ENCODE measurements at places on chromosomes 3 and 15. TPM values are rescaled to one million over a fixed set of nuclear protein-coding genes. Genes with fewer than 3 reads are reported as not detected.

DNA sequence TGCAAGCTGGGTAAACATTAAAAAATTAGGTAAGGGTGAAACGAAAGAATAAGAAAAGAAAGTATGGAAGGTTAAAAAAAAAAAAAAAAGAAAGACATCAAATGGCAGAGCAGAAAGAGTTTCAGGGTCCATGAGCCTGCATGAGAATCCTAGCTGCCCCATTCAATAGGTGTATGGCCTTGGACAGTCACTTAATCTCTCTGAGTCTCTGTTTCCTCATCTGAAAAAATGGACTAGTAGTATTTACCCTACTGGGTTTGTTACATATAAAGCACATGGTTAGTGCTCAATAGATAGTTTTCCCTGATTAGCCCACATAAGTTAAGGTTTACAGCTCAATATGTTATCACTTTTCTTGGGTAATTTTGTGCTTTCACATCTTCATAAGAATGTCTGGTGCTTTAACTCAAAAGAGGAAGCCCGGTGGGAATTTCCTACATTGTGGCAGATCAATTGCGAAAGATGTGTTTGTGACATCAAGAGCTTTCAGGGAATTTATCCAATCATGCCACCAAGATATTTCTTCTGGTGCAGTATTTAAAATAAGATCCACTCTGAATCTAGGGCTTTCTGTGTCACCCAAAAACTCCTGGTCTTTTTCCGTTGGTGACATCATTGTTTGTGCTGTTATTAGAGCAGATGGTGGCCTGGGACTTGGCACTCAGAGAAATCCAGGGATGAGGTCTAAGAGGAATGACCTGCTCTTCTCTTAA, 57.2 kb upstream of the UBE2E1 start:
- peaks cover 15% of the 10 kb centered on the region for H3K4me1 ChIP-seq
- no peak for DNase-seq
- no peaks in the 10 kb centered on the region for H3K36me3 ChIP-seq
- H3K27me3 ChIP-seq, result no peaks in the 10 kb centered on the region

GRCh38 chr3:55164876-55165275, 237.0 kb upstream of the LRTM1 start:
- DNase-seq, result no peak
- H3K4me1 ChIP-seq, result peaks cover 3% of the 10 kb centered on the region
- H3K27ac ChIP-seq, result no peak overlapping the region
- no peaks in the 10 kb centered on the region for H3K27me3 ChIP-seq
- no peak overlapping the region for H3K4me3 ChIP-seq
- no peaks in the 10 kb centered on the region for H3K36me3 ChIP-seq

GRCh38 chr3:39327746-39328349, 1.7 kb upstream of the CCR8 start:
- no peaks in the 10 kb centered on the region for H3K4me1 ChIP-seq
- no peak overlapping the region for H3K27ac ChIP-seq
- DNase-seq, result no peak
- no peaks in the 10 kb centered on the region for H3K36me3 ChIP-seq

DNA sequence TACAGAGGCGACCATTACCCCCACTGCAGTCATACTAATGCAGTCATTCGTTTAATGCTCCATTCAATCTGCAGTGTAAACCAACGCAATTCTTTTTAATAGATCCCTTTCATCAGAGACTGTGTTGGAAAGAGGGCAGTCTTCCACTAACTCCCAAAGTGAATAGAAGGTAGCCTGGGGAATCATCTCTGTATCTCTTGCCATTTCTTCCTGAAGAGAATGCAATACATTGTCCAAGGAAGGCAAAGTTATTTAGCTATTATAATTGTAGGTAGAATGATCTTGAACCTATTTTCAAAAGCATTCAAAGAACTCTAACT, 1.3 kb upstream of the SLITRK3 start:
- H3K27ac ChIP-seq, result no peak overlapping the region
- H3K27me3 ChIP-seq, result peaks cover 58% of the 10 kb centered on the region
- H3K4me3 ChIP-seq, result no peak overlapping the region
- H3K36me3 ChIP-seq, result no peaks in the 10 kb centered on the region

DNA sequence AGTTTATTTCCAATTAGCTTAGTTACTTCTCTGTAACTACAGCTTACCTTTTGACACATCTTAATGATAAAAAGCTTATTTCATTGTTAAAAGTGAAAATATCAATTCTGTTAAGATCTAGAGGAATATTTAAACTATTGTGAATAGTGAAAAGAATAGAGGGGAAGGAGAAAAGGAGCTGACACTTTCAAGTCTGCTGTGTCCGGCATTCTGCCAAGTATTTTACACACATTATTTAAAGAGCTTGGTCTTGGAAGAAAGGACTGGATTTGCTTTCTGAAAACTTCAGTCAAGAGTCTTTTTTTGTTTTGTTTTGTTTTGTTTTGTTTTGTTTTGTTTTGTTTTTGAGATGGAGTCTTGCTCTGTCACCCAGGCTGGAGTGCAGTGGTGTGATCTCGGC, 34.8 kb downstream of the CCDC80 start:
- no peak overlapping the region for H3K27ac ChIP-seq
- no peaks in the 10 kb centered on the region for H3K4me1 ChIP-seq
- H3K27me3 ChIP-seq, result no peaks in the 10 kb centered on the region
- H3K36me3 ChIP-seq, result no peaks in the 10 kb centered on the region

DNA sequence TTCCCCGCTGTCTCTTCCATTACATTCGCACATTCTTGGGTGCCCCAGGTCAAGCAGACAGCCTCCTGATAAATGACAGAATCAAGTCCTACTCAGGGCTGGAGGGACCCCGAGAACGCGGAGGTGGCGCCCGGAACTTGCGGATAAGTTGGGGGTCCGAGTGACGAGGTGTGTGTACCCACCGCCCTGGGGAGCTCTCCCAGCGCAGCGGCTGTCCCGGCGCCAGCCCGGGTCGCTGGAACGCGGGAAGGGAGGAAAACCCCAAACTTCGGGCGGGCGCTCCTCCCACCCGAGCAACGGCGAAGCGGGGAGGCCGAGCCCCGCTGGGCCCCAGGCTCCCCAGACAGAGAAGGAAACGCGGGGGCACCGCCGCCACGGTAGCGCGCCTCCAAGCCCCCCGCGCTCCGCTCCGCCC, 550 bp downstream of the CLN6 start:
- H3K36me3 ChIP-seq, result no peaks in the 10 kb centered on the region

- no peaks in the 10 kb centered on the region for H3K36me3 ChIP-seq
- DNase-seq, result no peak
- H3K27me3 ChIP-seq, result no peaks in the 10 kb centered on the region
- no peak overlapping the region for H3K27ac ChIP-seq
- H3K4me3 ChIP-seq, result no peak overlapping the region
These were observed 3.3 kb upstream of the RNU6-1 start for GRCh38 chr15:67843092-67843501.

GRCh38 chr15:73460662-73461061, 17.7 kb downstream of the REC114 start:
- DNase-seq, result no peak
- peaks cover 12% of the 10 kb centered on the region for H3K27me3 ChIP-seq
- no peaks in the 10 kb centered on the region for H3K4me1 ChIP-seq

The TMEM207 gene
- polyA plus RNA-seq, result not detected

The ZNF860 gene
- polyA plus RNA-seq, result 7.9 TPM

The CNTN4 gene
- polyA plus RNA-seq, result not detected

The TM4SF4 gene
- polyA plus RNA-seq, result not detected

The TMC3 gene
- polyA plus RNA-seq, result not detected

The SCG5 gene
- polyA plus RNA-seq, result 29.2 TPM

All from keratinocyte (primary cell).